ENCODE measurements at places on chromosomes 7 and 10. TPM values are rescaled to one million over a fixed set of nuclear protein-coding genes. Genes with fewer than 3 reads are reported as not detected.

LIPM gene
- not detected for total RNA-seq

SAMD9L gene
- 2.4 TPM for total RNA-seq

NOS3 gene
- 71.5 TPM for total RNA-seq

DNA sequence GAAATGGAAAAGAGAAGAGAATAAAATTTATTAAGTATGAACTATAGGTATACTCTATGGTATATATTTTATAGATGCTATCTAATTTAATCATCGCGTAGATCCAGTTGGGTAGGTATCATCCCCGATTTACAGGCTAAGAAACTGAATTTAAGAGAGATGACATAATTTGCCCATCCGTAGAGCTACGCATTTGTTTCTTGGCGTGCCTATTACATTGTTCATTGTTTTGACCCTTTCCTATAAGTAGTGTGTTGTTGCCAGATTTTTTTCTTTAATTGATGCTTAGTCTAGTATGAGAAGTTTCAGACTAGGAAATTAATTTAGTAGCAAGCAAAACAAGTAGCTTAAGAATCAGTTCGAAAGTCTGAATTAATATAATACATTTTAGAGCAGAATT is 205.7 kb upstream of the NPSR1 start:
- no peak for DNase-seq

GRCh38 chr7:88101769-88102168 is 118.1 kb downstream of the SRI start:
- DNase-seq: no peak

- no peak for DNase-seq
Measured at GRCh38 chr7:155816192-155816508, 3.9 kb upstream of the SHH start.

DNA sequence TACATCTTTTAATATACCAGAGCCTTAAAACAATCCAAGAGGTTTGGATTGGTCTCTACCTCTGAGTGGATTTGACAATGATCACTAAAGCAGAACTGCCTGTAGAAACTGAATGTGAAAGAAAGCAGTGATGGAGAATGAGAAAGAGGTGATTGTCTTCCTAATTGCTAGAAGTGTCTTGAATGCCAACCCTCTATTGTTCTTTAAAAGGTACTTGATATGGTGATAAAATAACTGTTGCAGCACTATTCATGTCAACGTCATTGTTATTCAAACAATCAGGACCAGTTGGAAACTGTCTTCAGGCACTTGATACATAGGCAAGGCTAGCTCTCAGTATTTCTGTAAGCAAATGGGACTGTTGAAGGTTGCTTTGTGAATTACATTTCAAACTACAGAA is 47.9 kb upstream of the ITPRID1 start:
- DNase-seq: no peak

DNA sequence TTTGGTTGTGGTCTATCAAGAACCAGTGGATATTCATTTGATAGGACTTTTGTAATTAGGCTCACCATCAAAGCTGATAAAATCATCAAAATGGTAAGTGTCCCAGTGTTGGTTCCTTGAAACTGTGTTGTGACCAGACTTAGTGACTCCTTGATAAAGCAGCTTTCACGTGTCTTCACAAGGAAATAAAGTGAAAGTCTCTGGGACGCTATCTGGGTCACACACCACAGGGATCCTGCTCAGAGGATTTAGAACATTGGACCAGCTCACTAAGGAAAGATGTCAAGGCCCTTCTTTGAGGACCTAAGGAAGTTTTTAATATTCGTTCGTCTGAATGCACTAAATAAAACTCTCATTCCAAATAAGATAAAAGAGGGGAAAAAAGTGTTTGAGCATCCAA is 193.1 kb downstream of the RNLS start:
- DNase-seq: no peak

GRCh38 chr10:83680470-83680891 is 458.8 kb upstream of the GHITM start:
- DNase-seq: peak; percentile 11

DNA sequence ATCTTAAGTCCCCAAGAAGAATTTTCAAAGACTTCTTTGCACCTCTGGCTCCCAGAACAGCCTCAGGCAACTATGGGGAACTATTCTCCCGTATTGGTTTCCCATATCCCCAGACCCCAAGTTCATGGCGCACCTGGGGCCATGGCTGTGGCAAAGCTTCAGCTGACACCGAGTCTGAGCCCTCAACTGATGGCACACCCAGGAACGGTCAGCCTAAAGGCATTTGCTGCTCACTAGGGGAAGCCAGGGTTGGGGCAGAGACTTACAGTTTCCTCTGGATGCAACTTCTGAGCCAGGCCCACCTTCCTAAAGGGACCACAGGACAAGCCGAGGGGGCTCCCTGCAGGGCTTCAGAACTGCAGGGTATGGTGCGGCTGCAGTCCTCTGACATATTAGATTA is 13.7 kb upstream of the CPA1 start:
- DNase-seq: no peak

Measured in HT1080 (cell line).